Stimulated activated CD4-positive, alpha-beta T cell treated with anti-CD3 and anti-CD28 coated beads, Interleukin-1b, Interleukin-23, amount 100 ng/mL, for 1 hour (primary cell): ENCODE measurements at places on chromosomes 16 and 17.
A peak's percentile ranks its signal among the peaks of the same experiment; 100 is the strongest.

- DNase-seq: peak; percentile 60
These were observed 410 bp upstream of the HOXB5 start for GRCh38 chr17:48593840-48594537.

- DNase-seq: no peak
These were observed 675.6 kb upstream of the CDH8 start for GRCh38 chr16:62711797-62712196.

- DNase-seq: no peak
These were observed 35.9 kb downstream of the NACA2 start for GRCh38 chr17:61555127-61555566.

- DNase-seq: no peak
These were observed 6.1 kb downstream of the SEC14L1 start for GRCh38 chr17:77146882-77147281.
